Astrocyte (in vitro differentiated cells and primary cell): ENCODE measurements at places on chromosomes 11 and 22.
A peak's percentile ranks its signal among the peaks of the same experiment; 100 is the strongest.

- DNase-seq = no peak
- H3K36me3 ChIP-seq = peaks cover 27% of the 10 kb centered on the region
- H3K27ac ChIP-seq = peak overlapping the region; percentile 94
Observed at GRCh38 chr11:17077240-17077519, 287 bp downstream of the RPS13 start.

DNA sequence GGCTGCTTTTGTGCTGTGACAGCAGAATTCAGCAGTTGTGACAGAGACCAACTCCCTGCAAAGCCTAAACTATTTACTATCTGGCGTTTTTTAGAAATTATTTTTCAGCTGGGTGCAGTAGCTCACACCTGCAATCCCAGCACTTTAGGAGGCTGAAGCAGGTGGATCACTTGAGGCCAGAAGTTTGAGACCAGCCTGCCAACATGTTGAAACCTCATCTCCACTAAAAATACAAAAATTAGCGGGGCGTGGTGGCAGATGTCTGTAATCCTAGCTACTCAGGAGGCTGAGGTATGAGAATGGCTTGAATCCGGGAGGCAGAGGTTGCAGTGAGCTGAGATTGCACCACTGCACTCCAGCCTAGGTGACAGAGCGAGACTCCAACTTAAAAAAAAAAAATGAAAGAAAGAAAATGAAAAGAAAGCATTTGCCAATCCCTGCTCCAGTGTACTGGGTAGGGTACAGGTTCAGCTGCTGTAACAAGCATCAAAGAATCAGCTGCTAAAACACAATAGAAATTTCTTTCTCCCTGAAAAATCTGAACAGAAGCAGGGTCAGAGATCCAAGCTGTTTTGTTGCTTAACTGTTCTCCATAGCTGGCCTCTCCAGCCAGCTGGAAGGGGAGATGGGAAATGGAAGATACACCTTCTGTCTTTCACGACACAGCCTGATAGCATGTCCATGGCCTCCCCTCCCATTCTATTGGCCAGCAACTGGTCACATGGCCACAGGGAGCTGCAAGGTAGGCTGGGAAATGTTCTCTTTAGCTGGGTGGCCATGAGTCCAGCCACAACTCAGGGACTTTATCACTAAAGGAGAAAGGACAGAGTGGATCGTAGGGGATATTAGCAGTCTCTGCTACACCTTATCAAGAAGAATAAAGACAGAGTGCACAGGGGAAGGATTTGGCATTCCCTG, 8.5 kb upstream of the NCF4 start:
- H3K27ac ChIP-seq = no peak overlapping the region
- H3K4me3 ChIP-seq = no peak overlapping the region
- DNase-seq = no peak
- H3K36me3 ChIP-seq = no peaks in the 10 kb centered on the region

- no peak overlapping the region for H3K27ac ChIP-seq
- H3K4me1 ChIP-seq = peaks cover 4% of the 10 kb centered on the region
- H3K4me3 ChIP-seq = no peak overlapping the region
- peaks cover 37% of the 10 kb centered on the region for H3K27me3 ChIP-seq
- DNase-seq = no peak
Observed at GRCh38 chr22:38448945-38449745, 5.9 kb downstream of the KCNJ4 start.

GRCh38 chr11:73965076-73965763, 14.4 kb downstream of the DNAJB13 start:
- no peak for DNase-seq
- no peak overlapping the region for H3K27ac ChIP-seq
- no peaks in the 10 kb centered on the region for H3K4me1 ChIP-seq
- H3K4me3 ChIP-seq = no peak overlapping the region
- no peaks in the 10 kb centered on the region for H3K36me3 ChIP-seq

DNA sequence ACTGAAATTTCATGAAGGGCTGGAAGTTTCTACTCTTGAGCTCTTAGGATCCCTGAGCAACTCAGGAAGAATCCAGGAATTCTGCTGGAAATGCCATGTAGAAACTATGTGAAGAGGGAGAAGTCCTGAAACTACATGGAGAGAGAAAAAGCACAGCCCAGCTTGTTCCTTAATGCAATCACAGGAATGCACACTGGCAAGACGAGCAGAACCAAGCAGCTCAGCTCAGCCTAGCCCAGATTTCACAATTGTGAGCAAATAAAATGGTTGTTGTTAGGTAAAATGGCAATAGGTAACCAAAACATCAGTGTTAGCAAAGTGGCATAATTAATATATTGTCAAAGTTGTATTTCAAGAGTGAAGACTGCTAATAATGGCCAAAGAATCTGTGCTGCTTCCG, 28.1 kb downstream of the ZNF214 start:
- H3K4me1 ChIP-seq = peaks cover 13% of the 10 kb centered on the region
- DNase-seq = peak; percentile 6
- no peak overlapping the region for H3K4me3 ChIP-seq
- no peaks in the 10 kb centered on the region for H3K27me3 ChIP-seq

GRCh38 chr11:68939583-68940555, 36.2 kb downstream of the IGHMBP2 start:
- no peak overlapping the region for H3K4me3 ChIP-seq
- H3K27me3 ChIP-seq = no peaks in the 10 kb centered on the region
- no peak overlapping the region for H3K27ac ChIP-seq
- no peak for DNase-seq
- no peaks in the 10 kb centered on the region for H3K36me3 ChIP-seq
- H3K4me1 ChIP-seq = no peaks in the 10 kb centered on the region
